ENCODE measurements at places on chromosomes 5 and 9.

- H3K27ac ChIP-seq: no peak overlapping the region
- no peak for DNase-seq
- peaks cover 71% of the 10 kb centered on the region for H3K36me3 ChIP-seq
- H3K4me3 ChIP-seq: no peak overlapping the region
- peaks cover 44% of the 10 kb centered on the region for H3K4me1 ChIP-seq
Measured at GRCh38 chr5:180791611-180792213, 10.9 kb downstream of the MGAT1 start.

GRCh38 chr5:178991190-178992145, 3.7 kb downstream of the GRM6 start:
- H3K4me1 ChIP-seq: no peaks in the 10 kb centered on the region
- H3K4me3 ChIP-seq: no peak overlapping the region
- DNase-seq: no peak
- no peaks in the 10 kb centered on the region for H3K36me3 ChIP-seq
- H3K27ac ChIP-seq: no peak overlapping the region

- peaks cover 3% of the 10 kb centered on the region for H3K4me1 ChIP-seq
- H3K36me3 ChIP-seq: no peaks in the 10 kb centered on the region
- no peaks in the 10 kb centered on the region for H3K27me3 ChIP-seq
- H3K27ac ChIP-seq: no peak overlapping the region
- DNase-seq: no peak
- no peak overlapping the region for H3K4me3 ChIP-seq
Measured at GRCh38 chr9:3962496-3962895, 337.4 kb downstream of the GLIS3 start.

GRCh38 chr9:137158625-137159024, 11.2 kb downstream of the LRRC26 start:
- no peaks in the 10 kb centered on the region for H3K36me3 ChIP-seq
- H3K27me3 ChIP-seq: peaks cover 44% of the 10 kb centered on the region
- DNase-seq: no peak
- H3K4me3 ChIP-seq: no peak overlapping the region
- H3K4me1 ChIP-seq: peaks cover 10% of the 10 kb centered on the region

DNA sequence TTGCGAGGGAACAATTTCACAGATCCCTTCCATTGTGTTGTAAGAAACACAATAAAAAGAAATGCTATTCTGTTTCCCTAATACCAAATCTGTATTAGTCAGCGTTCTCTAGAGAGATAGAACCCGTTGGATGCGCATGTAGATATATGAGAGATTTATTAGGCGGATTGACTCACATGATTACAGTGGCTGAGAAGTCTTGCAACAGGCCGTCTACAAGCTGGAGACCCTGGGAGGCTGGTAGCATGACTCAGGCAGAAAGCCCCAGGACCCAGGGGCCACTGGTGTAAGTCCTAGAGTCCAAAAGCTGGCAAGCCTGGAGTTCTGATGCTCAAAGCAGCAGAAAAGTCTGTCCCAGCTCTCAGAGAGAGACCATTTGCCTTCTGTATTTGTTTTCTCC, 18.4 kb upstream of the IL17B start:
- H3K4me1 ChIP-seq: no peaks in the 10 kb centered on the region
- H3K27me3 ChIP-seq: no peaks in the 10 kb centered on the region
- no peak for DNase-seq
- no peak overlapping the region for H3K27ac ChIP-seq
- no peak overlapping the region for H3K4me3 ChIP-seq

- peaks cover 27% of the 10 kb centered on the region for H3K4me1 ChIP-seq
- no peak overlapping the region for H3K27ac ChIP-seq
- no peak for DNase-seq
- H3K27me3 ChIP-seq: no peaks in the 10 kb centered on the region
- H3K4me3 ChIP-seq: no peak overlapping the region
Measured at GRCh38 chr9:129467739-129468666, 152.9 kb downstream of the C9orf50 start.
